Amygdala (tissue), 56 donors: ENCODE measurements at places on chromosomes 3 and 15.

DNA sequence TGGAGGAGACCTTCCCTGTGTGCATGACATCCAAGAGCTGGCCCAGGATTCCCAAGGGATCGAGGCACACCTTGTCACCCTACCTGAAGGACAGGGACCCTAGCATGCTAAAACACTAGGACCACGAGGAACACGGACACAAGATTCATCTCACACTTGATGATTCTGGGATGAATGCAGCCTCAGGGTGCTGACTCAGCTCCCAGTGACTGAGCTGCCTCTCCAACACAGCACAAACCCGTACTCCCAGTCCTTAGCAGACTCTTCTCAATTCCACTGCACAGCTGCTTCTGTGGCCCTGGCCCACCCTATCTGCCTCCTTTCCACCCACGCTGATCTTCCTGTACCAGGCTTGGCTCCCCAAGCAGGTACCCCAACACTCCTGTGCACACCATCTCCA, 9.1 kb upstream of the OXTR start:
- no peak for DNase-seq

- DNase-seq, result no peak
These were observed 8.0 kb downstream of the TMIE start for GRCh38 chr3:46709157-46709654.

DNA sequence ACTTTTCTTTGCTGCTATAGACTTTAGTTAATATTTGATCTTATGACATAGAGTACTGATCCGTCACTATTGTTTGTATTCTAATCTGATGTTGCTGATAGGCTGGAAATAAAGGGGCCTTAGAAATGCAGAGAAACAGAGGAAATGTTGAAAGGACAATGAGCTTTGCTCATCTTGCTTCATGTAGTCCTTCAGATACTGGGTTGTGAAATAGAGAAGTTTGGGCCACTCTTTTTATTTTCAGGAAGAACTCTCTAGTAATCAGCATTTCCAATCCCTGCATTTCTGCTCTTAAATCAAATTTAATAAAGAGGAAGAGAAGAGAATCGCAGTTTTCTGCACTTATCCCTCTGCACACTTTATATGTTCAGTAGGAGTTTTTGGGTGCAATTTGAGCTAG, 192.8 kb upstream of the THBS1 start:
- no peak for DNase-seq

GRCh38 chr3:64140651-64141050, 84.6 kb downstream of the PRICKLE2 start:
- no peak for DNase-seq

GRCh38 chr3:187044206-187044605, 95.1 kb downstream of the RPL39L start:
- DNase-seq, result no peak

DNA sequence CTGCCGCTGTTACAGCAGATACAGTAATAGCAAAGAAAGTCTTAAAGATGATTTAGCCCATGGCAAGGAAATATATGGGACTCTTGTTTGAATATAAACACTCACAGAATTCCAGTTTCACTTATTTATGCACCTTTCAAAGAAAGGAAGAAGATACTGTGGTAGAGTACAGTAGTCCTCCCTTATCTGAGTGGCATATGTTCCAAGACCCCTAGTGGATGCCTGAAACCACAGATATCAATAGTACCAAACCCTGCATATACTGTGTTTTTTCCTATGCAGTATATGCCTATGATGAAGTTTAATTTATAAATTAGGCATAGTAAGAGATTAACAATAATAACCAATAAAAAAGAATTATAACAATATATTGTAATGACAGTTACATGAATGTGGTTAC, 8.2 kb downstream of the MAP2K1 start:
- DNase-seq, result no peak

- DNase-seq, result no peak
These were observed 12.4 kb downstream of the NTRK3 start for GRCh38 chr15:88243895-88244787.

GRCh38 chr3:13019243-13020095, 53.8 kb downstream of the IQSEC1 start:
- peak; percentile 70 for DNase-seq

GRCh38 chr15:48646331-48646730, 822 bp upstream of the FBN1 start:
- DNase-seq, result no peak

DNA sequence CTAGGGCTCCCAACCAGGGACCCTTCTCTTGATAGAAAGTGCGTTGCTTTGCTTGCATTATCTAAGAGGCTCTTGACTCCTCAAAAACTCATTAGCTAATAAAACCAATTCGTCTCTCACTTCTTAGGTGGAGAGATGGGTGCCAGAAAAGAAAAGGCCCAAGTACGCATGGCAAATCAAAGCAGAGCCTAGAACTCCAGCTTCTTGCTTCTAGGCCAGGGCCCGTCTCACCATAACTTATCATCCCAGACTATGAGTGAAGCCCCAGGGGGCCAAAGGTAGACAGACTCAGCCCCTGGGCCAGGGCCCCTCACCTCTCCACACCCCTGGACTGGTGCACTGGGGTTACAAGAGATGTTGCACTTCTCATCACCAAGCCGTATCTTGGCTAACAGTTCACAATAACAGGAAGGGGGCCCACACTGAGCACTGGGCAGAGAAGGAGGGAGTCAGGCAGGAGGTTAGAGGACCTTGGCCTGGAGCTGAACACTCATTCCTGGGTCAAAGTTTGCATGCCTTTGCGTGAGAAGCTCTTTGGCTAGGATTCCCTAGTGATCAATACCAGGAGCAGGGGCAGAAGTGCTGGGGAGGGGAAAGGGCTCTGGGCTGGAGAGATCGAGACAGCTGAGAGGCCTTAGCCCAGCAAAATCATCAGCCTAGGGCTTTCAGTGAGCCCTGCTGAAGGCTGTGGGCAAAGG, 5.4 kb upstream of the CYP1A1 start:
- DNase-seq, result no peak

DNA sequence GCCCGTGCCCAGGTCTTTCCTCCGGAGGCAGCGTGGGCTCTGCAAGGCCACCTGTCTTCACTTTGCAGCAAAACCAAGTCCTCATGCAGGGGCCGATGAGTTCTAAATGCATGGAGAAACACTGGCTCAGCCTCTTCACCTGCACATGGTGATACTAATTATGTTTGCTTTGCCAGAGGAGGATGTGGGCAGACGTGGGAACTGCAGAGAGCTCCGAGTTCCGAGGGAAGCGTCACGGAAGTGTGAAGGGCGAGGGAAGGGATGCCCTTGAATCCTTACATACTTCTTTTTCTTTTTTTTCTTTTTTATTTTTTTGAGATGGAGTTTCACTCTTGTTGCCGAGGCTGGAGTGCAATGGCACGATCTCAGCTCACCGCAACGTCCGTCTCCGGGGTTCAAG, 74.8 kb downstream of the GABRG3 start:
- DNase-seq, result no peak

GRCh38 chr3:179558742-179559364, 3.9 kb upstream of the ACTL6A start:
- peak; percentile 14 for DNase-seq

DNA sequence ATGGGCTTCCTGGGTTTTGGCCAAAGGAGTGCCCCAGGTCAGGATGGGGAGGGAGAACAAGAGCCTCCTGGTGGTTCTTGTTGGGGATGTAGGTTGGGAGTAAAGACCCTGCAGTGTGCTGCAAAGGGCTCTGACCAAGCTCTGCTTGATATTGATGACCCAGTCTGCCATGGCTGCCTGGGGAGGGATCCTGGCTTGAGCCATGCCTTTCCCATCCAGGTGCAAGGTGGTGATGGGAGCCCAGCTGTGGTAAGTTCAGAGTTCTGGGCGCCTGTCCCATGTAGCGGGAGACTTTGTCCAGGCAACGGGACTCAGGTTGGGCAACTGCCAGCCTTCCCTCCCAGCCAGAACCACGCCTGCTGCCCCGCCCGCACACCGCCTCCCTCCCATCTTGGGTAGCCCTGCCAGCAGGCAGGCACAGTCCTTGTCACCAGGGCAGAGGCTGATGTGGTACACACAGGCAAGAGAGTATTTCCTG, 2.6 kb downstream of the GNAI2 start:
- DNase-seq, result peak; percentile 72

DNA sequence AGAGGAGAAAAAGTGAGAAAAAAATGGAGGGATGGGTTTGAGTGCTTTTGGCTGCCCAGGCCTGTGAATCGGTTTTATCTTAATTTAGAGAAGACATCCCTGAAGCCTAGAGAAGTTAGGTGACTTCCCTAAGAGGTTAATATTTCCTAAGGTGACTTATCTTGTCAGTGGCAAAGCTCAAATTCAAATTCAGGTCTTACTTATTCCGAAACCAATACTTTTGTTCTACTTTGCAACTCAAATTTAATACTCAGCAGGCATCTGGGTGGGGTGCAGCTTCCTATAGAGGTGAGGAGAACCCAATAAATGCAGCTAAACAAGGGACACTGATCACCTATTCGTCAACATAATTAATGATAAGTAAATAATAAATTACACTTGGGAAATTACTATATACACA, 54.9 kb upstream of the MYRIP start:
- DNase-seq, result no peak

DNA sequence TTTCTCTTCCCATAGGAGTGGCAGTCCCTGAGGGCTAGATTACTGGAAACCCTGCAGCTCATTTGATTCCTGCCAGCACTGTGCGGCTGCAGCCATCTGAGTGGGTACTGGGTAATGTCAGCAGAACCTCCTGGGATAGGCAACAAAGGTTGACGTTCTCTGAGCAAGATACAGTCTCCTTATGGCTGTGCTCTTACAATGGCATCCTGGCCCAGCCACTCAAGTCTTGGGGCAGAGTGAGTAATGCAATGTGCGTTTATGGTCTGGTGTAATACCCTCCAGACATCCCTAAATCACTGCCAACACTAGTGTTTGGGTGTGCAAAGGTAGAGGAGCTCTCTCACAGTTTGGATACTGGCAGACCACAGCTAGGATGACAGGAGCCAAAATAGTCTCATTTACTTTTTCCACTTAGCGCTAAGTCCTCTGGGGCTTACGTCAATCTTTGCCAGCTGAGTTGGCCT, 775.8 kb downstream of the ZNF385D start:
- no peak for DNase-seq

GRCh38 chr15:31440754-31441311, 114.2 kb downstream of the KLF13 start:
- peak; percentile 17 for DNase-seq

DNA sequence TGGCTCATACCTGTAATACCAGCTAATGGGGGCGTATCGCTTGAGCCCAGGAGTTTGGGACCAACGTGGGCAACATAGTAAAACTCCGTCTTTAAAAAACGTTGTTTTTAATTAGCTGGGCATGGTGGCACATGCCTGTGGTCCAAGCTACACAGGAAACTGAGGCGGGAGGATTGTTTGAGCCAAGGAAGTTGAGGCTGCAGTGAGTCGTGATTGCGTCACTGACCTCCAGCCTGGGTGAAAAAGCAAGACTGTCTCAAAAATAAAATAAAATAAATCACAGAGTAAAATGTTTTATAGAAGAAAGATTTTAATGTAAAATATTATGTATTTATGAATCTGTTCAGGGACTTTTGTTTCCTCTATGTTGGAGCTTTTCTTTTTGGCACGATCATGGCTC, 15.3 kb upstream of the STRIT1 start:
- DNase-seq, result no peak

- DNase-seq, result no peak
These were observed 31.5 kb downstream of the MRPS11 start for GRCh38 chr15:88498996-88499395.

DNA sequence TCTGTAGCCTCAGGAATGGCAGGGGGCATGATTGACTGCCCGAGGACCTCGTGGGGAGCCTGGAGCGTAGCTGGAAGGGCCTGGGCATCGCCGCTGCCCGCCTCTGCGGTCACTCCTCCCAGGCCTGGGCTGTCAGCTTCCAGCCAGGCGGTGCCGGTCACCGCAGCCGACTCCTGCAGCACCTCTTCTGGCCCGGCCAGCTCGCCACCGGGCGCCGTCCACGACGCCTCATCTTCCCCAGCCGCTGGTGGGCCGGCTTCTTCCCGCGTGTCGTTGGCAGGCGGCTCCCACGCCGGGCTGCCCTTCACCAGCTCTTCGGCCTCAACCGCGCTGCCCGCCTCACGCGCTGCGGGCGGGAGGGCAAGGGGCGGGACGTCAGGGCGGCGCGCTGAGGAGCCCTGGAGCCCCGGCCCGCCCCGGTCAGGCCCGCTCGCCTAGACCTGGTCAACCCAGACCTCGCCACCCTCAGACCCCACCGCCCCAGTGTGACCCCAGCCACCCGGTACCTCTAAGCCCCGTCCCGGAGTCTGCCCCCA, 1.0 kb downstream of the CSPG5 start:
- no peak for DNase-seq

DNA sequence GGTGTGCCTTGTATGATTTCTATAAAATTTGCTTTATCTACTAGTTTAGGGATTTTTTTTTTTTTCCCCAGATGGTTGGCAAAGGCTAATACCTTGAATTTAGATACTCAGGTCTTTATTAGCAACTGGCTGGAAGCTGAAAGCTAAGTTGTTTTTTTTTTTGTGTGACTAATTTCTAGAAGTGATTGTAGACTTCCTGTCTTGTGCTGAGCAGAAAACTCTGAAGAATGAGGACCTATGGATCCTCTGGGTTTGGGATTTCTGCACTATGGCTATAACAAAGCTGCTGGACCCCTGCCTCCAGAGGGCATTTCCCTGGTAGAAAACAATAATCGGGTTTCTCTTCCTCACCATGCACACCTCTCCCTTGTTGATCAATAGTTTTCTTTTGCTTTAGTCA, 10.0 kb downstream of the ARIH2 start:
- no peak for DNase-seq

DNA sequence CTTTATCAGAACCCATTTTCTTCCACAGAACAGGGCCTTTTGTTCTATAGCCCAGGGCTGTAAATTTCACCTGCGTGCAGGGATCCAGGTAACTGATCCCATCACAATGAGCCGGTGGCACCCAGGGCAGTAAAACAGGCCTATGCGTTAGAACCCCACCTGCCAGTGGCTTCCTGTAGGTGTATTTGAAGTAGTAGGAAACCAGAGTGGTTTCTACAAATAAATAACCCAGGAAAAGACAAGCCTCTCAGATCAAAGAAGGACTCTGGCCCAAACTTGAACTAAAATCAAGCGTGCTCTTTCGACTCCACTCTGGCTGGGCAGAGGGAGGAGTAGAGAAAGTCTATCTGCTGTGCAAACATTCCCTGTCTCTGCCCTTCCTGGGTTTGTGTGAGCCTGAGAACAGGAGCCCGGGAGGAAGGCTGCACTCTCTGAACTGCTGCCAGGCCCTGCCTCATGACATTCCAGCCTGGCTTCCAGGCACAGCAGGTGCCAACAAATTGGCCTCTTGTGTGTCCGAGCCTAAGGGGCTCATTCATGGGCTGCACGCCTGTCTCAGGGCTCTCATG, 77.7 kb downstream of the CEMIP start:
- no peak for DNase-seq

DNA sequence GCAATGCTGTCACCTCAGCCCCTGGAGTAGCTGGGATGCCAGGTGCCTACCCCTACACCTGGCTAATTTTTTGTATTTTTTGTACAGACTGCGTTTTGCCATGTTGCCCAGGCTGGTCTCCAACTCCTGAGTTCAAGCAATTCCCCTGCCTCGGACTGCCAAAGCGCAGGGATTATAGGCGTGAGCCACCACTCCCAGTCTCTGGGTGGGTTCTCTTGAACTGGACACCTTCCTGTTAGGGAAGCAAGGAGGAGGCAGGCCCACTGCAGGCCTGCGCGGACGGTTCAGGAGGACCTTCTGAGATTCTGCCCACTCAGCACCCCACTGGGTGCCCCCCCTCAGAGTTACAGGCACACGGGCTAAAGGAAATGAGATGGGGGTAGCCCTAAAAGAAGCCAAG, 73.8 kb upstream of the HERC1 start:
- DNase-seq, result no peak

GRCh38 chr3:106765342-106765741, 611.9 kb upstream of the CCDC54 start:
- DNase-seq, result no peak
